ENCODE measurements at places on chromosomes 5 and 9.

DNA sequence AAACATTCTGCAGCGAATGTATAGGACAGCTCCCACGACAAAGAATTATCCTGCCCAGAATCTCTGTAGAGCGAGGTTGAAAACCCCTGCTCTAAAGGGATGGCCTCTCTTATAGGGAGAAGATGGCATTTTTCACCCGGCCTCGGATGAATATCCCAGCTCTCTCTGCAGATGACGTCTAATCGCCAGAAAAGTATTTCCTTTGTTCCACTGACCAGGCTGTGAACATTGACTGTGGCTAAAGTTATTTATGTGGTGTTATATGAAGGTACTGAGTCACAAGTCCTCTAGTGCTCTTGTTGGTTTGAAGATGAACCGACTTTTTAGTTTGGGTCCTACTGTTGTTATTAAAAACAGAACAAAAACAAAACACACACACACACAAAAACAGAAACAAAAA lies 17.4 kb upstream of the RARS1 start:
- no peak for DNase-seq

DNA sequence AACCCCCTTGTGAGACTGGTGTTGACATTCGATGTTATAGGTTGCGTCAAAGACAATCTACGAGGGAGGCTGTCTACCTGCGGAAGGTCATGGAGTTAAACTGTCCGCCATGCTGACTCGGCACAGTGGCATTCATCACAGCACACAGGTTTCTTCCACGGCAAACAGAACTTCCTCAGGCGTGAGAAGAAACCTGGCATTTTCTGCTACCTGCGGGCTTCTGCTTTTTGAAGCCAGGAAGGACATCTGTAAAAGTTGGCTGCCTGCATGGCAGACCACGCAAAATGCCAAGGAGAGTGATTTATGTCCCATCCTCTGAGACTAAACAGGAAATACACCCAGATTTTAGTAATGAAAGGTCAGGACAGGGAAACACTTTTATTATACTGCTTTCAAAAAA lies 809.8 kb upstream of the NUDT12 start:
- no peak for DNase-seq

GRCh38 chr9:19998153-19998552 lies 209.3 kb upstream of the SLC24A2 start:
- DNase-seq = no peak

DNA sequence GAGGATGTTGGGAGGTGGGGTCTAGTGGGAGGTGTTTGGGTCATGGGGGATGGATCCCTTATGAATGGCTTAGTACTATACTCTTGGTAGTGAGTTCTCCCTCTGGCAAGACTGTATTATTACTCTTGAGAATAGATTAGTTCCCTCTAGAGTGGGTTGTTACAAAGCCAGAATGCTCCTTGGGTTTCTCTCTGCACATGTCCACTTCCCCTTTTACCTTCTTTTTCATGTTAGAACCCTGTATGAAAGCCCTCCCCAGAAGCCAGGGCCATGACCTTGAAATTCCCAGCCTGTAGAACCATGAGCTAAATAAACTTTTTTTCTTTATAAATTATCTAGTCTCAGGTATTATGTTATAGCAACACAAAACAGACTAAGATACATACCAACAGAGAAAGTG lies 31.1 kb downstream of the SLC24A2 start:
- DNase-seq = no peak

GRCh38 chr5:54727874-54728587 lies 210.5 kb downstream of the SNX18 start:
- no peak for DNase-seq

DNA sequence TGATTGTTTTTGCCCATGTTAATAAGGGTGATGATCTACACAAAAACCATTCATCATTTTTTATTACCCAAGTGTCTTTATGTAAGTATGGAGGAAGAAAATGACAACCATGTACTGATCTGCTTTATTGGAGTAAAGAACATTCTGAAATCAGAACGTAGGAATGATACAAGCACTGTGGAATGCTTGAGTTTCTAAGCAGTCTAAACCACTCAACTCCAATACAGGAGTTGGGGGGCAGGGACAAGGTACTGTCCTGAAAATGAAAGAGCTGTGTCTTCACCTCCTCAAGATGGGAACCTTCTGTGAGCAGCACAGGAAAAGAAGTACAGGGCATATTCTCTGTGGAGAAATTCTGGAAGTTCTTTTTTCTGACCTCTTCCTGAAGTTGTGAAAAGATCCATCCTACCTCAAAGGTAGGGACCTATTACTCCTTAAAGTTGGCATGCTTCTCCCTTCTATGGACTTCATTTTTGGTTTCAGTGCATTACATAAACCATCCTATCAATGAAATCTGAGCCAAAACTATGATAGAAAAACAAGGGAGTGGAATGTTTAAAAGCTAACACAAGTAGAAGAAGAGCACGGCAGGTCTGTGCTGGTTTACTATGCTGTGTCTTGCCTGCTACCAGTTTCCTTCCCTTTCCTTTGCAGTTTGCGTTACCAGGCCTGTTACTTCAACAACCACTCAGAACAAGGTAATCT lies 202.6 kb downstream of the SEMA5A start:
- no peak for DNase-seq

DNA sequence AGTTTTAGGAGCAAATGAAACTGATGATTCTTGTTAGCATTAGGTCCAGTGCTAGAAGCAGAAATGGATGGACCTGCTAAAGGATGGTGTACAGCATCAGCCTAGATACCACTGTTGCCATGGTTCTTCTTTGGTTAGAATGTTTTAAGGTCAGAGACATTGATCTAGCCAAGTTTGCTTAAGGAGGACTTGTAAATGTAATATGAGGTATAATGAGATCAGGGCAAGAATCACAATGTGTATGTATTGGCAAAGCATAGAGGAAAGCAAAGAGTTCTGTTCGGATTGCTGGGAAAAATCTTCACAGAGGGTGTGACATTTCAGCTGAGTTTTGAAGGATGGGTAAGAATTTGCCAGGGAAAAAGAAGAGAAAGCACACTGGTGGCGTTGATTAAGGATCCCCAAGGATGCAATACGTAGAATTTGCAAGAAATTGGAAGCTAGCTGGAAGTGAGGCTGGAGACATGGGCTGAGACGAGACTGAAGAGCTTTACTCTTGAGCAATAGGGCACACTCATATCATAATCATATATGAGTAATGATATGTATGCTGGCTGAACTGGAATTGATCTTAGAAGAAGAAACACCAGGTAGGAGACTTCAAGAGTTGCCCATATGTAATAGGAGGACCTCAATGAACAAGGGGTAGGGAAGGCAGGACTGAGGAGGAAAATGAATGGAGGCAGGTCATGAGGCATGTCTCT lies 102.0 kb downstream of the ZNF462 start:
- no peak for DNase-seq

- no peak for DNase-seq
Measured at GRCh38 chr5:177232761-177233160, 70.8 kb downstream of the RAB24 start.

DNA sequence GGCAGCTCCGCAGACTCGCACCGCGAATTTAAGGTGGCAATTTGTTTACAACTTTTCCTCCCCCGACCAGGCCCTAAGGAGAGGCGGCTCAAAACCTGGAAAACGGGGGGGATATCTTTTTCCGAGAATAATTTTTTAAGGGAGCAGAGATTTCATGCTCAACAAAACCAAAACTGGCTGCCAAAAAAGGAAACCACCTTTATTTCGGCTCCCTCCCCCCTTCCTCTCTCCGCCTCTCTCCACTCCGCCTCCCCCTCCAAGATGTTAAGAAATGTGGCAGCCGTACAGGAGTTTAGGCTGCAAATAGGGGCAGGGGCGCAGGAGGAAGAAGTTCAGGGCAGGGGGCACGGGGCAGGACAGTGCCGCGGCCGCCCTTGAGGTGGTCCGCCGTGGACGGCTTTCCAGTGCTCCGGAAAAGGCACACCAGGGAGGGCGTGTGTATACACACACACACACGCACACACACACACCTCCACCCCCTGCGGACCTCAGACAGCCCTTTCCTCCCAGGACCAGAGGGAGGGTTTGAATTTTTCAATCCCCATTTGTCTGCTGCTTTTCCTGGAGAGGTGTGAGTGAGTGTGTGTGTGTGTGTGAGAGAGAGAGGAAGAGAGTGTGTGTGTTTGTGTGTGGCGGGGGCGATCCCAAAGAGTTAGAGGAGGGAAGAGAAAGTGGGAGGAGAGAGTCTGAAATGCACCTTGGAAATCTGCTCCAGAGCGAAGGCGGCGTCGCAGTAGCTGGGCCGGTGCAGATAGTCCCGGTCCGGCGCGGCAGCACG lies 9.1 kb downstream of the PTCH1 start:
- DNase-seq = no peak

- no peak for DNase-seq
Measured at GRCh38 chr9:95077766-95078370, 239.6 kb downstream of the FANCC start.

DNA sequence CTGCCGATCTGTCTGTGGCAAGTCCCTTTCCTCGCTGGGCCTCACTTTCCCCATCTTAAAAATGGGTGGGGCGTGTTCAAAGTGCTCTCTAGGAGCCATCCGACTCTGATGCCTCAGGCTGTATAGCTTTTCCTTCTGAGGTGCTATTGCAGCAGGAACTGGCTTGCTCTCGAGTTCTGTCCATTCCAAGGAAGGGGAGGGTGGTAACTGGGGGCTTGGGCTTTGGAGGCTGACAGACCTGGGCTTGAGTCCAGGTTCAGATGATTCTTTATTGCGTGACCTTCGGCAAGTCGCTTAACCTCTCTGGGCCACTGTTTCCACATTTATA lies 139.5 kb downstream of the RGS3 start:
- DNase-seq = no peak

GRCh38 chr5:134477462-134478245 lies 47.8 kb upstream of the JADE2 start:
- DNase-seq = no peak

- DNase-seq = no peak
Measured at GRCh38 chr5:58746321-58746720, 163.4 kb downstream of the RAB3C start.

DNA sequence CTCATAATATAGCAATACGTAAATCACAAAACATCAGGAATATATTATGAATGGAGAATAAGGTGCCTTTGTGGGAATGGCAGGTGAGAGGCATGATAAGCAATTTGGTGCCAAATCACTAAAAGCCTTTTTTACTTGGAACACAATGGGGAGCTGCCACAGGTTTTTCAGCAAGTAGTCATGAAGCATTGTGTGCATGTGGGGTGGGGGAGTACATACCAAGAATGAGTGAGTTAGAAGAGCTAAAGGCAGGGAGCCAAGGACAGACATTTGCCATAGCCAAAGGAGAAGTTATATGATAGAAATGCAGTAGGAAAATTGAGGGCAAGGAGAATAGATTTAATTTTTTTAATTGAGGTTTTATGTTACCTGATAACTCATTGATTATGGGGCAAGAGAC lies 445.0 kb upstream of the SMC2 start:
- no peak for DNase-seq

DNA sequence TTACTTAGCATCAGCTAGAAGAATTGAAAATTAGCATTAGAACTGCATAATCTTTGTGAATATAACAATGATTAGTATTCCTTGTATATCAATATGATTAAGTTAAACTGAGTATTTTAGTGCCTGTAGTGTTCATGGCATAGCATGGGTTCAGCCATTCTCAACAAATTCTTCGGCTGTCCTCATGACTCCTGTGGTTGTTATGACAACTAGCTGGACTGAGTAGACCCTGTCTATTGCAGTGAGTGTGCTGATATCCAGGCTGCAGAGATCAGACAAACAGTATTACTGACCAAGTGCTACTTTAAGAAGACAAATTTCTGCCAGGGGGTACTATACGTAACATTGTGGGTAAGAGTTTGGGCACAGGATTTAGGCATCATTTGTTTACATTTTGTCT lies 125.9 kb downstream of the NUDT12 start:
- no peak for DNase-seq

GRCh38 chr5:154168395-154168794 lies 22.1 kb upstream of the GALNT10 start:
- DNase-seq = no peak

DNA sequence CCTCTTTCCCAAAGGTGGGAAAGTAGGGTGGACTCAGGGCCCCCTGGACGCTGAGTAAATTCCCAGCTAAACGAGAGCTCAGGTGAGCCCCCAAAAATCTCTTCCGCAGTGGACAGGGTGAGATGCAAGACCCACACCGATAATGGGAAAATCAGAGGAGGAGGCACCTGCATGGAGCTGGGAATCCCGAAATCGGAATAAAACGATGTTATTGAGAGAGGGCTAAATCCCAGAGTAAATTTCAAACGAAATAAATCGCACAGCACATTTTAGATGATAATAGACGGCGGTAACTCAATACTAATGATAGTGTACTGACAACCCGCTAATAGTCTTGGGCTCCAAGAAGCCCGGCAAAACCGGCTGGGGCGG lies 3.0 kb upstream of the BARHL1 start:
- no peak for DNase-seq

DNA sequence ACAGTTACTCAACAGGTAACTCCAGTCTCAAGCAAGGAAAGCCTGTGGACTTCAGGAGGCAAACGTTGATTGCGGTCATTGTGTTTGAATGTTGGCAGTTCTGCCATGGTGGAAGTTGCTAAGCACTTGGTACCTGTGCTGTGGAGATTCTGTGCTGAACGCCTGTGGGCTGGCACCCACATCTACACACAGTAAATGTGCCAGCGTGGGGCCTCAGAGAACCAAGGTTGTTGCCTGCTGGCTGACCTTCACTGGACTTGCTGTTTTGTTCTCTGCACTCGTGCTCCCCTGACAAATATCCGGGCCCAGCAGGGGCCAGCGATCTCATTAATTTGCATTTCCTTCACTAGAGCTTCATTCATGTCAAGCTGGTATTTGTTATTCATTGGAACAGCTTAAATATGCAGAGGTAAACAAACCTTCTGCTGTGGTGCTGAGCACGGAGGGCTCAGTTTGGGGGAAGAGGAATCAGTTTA lies 141.8 kb downstream of the PRKACG start:
- DNase-seq = no peak

GRCh38 chr5:11467588-11467987 lies 436.7 kb downstream of the CTNND2 start:
- DNase-seq = no peak

DNA sequence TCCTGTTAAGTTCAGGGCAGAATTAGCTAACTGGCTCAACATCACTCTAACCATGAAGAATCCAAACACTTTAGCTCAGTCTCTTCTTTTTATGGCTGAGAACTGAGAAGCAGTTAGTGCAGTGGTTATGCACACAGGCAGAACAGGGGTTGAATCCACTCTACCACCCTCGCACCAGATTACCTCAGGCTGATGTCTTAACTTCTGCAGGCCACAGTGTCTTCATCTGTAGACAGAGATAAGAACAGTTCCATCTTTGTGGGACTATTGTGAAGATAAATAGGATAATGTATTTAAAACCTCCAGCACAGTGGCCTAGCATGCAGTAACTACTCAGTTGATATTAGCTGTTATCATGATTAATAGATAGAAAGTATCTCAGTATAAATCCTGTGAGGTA lies 54.8 kb downstream of the FAM114A2 start:
- DNase-seq = no peak

- DNase-seq = no peak
Measured at GRCh38 chr9:77807846-77808750, 160.0 kb upstream of the GNA14 start.

GRCh38 chr5:159456722-159457465 lies 126.6 kb upstream of the IL12B start:
- DNase-seq = no peak

GRCh38 chr5:68285851-68286611 lies 70.5 kb downstream of the PIK3R1 start:
- no peak for DNase-seq
